Hematopoietic multipotent progenitor cell treated with erythropoietin and hydrocortisone succinate and interleukin-3 and kit ligand, for 15 days (in vitro differentiated cells): ENCODE measurements at places on chromosomes 16 and 17.

DNA sequence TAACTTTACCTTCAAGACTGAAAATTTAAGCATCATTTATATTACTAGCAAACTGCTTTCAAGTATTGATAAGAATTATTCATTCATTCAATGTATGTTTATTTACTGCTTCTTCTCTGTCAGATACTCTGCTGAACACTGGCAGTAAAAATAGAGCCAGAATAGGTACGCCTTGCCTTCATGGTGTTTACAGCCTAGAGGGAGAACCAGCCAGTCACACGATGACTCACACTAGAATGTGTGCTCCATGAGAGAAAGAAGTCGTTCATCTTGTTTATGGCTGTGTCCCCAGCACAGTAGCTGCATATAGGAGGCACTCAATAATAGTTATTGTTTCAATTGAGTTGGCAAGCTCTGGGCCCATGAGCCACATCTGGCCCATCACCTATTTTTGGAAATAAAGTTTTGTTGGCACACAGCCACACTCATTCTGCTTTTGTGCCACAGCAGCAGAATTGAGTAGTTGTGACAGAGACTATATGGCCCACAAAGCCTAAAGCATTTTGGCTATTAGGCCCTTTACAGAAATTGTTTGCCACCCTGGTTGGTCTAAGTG lies 84.2 kb downstream of the TMC6 start:
- DNase-seq = no peak

DNA sequence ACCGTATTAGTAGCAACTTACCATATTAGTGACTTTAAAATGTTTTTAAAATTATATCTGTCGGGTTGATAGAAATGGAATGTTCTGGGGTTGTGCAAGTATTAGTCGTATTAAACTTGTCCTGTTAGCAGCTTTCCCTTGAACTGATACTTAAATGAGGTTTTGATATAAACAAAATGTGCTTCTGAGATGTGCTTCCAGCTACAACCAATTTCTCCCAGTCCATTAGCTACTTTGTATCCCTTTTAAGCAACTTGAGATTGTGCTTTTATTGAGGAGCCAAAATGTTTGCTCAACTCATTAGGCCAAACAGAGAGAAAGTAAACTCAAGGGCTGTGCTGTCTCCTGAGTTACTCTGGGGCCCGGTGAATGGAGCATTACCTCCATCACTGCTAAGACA lies 255.0 kb upstream of the RBFOX1 start:
- DNase-seq = no peak

DNA sequence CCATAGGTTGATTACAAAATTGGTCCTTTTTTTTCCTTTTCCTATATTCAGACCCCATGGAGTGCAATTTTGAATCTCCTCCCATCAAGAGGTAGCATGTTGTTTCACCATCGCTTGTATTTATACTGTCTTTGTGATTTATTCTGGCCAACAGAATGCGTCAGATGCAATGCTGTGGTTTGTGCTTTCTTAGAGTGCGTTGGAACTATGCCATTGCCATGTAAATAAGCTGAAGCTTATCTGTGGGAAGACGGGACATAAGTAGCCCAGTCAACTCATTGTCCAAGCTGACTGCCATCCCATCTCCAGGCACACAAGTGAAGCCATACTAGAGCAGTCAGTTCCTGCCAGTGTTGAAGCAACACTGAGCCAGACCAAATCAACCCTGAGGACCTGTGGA lies 1339.3 kb upstream of the GOT2 start:
- DNase-seq = no peak

GRCh38 chr17:18985475-18985874 lies 19.1 kb downstream of the FAM83G start:
- no peak for DNase-seq

DNA sequence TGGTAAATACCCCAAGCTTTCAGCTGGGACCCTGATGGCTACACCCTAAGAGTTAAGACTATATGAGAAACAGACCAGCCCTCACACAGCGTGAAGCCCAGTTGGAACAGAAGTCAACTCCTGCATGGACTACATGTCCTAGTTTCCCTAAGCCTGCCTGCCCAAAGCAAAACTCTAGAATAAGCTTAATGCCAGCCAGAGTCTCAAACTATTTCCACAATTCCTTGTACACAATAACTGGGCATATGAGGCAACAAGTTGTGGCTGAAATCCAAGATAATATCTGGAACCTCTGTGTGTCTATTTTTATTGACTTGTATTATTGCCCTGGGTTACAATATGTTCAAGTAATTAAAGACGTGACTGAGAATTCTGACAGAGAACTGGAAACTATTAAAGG lies 19.4 kb downstream of the MYH10 start:
- DNase-seq = no peak
